ENCODE measurements at places on chromosomes 6 and 20.

- DNase-seq: no peak
Observed at GRCh38 chr6:5206920-5207561, 53.7 kb downstream of the LYRM4 start.

DNA sequence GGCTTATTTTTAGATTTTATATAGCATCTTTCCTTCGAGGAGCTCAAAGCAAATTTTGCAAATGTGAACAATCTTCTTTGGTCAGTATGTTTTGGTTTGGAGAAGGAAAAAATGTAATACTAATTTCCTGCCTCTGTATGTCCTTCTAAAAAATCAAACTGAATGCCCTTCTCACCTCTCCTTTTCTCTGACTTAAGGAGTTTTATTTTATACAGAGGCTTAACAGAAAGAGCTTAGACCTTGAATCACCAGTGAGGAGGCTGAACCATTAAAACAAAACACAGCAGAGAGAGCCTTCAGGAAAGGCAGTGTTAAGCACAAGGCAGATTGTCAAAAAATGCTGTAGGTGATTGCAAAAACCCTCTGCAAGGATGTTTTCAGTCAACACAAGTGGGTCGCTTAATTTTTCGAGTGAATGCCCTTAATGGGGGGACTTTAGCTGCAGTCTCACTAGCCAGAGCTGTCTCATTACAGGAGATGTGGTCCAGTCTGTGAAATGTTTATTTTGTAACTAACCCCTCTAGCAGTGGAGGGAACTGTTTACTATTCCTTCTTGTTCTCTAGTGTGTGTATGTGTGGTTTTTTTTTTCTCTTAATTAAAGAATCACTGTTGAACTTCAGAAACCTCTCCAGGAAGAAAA, 481.3 kb upstream of the CITED2 start:
- DNase-seq: peak; percentile 25

GRCh38 chr6:113299531-113299930, 557.6 kb upstream of the MARCKS start:
- DNase-seq: no peak

GRCh38 chr6:14313248-14313647, 195.7 kb downstream of the CD83 start:
- DNase-seq: no peak

DNA sequence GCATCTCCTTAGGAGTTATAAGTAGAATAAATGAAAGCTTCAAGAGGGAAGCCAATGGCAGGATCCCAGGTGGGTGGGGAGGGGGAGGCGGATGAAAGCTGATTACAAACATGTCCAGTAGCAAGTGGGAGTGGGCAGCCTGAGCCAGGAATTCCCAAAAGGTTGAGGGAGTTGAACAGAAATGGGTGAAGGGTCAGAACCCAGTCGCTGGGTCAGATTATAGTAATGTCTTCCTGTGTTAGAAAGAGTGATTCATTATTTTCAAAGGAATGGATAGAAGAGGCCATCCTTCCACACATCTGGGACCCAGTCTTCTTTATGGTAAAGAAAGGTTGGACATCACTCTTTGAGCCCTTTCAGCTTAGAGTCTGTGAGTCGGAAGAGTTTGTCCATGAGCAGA, 41.0 kb upstream of the FAM50B start:
- no peak for DNase-seq

DNA sequence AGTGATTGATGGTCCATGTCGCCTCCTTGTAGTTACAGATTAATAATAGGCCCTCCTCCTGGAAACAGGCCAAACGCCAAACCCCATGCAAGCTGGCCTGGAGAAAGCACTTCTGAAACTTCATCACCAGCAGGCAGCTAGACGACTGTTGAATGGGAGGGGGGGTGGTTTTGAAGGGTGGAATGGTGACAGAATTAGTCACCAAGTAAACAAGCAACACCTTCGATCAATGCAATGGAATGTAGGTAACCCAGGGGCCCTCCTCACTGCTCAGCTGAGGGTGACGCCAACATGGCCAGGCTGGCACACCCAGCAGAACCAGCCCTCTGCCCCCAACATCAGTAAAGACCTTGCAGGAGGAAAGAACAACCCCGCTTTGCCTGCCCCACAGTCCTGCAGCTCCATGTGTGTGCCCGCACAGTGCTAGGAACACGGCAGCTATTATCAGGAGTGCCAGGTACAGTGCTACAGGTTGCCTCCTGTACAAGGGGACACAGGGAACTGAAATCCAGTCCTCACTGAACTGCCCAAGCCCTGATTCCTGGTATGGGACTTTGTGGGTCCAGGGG, 2.7 kb downstream of the BCAS1 start:
- DNase-seq: peak; percentile 67

DNA sequence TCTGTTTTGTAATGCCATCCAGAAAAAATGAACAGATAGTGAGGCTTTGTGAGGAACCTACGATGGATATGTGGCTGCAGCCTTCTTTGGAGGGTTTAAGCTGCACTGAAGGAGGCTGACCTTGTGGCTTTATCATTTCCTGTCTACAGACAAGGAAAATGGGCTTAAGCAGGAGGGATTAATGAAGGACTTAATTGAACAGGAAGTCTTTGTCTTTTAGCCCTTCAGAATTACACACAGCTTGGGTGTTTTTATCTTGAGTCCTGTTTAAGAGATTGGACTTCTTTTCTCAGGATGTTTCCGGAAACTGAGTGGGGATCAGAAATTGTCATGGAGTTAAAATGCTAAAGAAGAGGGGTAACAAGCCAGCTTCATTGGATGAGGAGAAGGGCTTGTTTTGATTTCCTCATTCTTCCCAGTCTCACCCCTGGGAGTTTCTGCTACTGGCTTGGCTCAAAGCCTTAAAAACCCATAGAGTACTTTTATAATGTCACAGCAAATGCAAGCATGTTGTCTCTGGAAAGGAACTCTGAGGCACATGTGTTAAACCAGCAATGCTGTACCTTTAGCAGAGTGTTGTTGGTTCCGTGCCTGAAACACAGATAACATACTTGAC, 193.6 kb downstream of the JARID2 start:
- DNase-seq: no peak

GRCh38 chr6:5672581-5673011, 334.1 kb downstream of the NRN1 start:
- no peak for DNase-seq

GRCh38 chr6:28167926-28168325, 26.2 kb downstream of the ZKSCAN8 start:
- DNase-seq: no peak

DNA sequence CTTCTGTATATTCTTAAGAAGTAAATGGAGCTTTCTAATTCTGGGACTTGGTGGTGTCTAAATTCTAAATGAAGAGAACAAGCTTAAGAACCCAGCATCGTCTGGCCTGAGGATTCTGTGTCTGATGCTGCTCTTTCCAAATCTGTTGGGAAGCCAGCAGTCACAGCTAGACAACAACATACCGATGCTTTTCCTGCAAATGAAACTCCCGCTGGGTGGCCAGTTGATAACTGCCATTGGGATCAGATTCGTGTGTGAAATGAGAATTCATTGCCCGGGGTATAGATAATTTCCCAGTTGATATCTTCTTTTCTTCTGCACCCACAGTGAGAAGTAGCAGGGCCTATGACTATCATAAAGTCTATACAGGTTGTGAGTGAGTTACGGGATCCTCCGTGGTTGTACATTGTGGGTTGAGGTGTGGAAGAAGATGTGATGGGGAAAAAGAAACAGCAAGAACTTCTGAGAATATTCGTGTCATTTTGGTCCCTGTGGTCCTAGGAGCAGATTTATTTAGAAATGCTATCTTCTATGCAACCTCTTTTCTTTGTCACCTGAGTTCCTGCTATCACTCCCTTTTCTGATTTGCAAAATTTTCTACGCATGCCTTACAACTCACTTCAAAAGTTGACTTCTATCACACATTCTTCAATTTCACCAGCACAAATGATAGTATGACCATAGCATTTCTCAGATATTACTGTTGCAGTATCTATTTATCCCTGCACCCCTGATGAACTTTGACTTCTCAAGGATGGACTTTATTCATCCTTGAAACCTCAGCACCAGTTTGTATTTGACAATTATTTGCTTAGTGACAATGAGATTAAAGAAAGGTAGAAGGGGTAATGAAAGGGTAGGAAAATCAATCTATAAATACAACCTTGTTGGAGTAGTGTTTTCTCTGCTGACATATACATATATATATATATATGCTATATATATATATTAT, 10.4 kb downstream of the NOX3 start:
- no peak for DNase-seq

- DNase-seq: no peak
Observed at GRCh38 chr6:87701344-87701675, 723 bp downstream of the AKIRIN2 start.

- no peak for DNase-seq
Observed at GRCh38 chr20:2311329-2311728, 15.5 kb downstream of the TGM3 start.

DNA sequence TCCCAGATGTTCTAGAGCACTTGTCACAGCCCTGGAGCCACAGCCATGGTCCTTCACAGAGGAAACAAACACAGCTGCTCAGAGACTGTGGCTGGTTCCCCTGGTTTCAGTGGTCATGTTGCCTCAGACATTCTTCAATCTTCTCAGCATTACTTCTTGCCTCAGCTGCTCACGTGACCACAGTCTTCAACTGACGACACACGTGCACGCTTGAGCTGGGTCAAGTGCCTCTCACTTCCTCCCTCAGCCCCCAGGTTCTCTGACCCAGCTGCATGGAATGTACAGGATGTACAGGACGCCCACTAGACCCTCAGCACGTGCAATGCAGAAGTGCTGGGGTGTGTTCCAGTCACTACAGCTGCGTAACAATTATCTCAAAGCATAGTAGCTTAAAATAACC, 159.8 kb upstream of the GGTLC1 start:
- DNase-seq: no peak

- no peak for DNase-seq
Observed at GRCh38 chr20:44520881-44521280, 989 bp downstream of the SERINC3 start.

All from spinal cord (tissue), 10 donors.